ENCODE measurements at places on chromosomes 3 and 15. TPM values are rescaled to one million over a fixed set of nuclear protein-coding genes. Genes with fewer than 3 reads are reported as not detected.

GRCh38 chr15:26634319-26634718 lies 138.5 kb downstream of the GABRB3 start:
- H3K27me3 ChIP-seq = no peaks in the 10 kb centered on the region
- no peaks in the 10 kb centered on the region for H3K4me1 ChIP-seq
- H3K27ac ChIP-seq = no peak overlapping the region

The SLC2A2 gene
- polyA plus RNA-seq = not detected

DNA sequence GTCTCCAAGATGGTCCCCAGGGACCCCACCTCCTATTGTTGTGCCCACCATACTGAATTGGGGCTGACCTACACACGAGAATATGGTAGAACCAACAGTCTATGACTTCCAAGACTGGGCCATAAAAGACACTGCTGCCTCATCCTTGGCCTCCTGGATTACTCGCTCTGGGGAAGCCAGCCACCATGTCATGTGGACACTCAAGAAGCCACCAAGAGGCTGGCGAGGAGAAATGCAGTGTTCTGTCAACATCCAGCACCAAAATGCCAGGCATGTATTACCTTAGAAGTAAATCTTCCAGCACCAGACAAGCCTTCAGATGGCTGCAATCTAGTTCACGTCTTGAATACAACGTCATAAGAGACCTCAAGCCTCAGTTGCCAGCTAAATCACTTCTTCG lies 17.1 kb upstream of the TPM1 start:
- H3K36me3 ChIP-seq = no peaks in the 10 kb centered on the region
- H3K27ac ChIP-seq = no peak overlapping the region
- no peaks in the 10 kb centered on the region for H3K4me1 ChIP-seq
- DNase-seq = no peak
- no peak overlapping the region for H3K4me3 ChIP-seq

The CEMIP gene
- not detected for polyA plus RNA-seq

- H3K4me3 ChIP-seq = no peak overlapping the region
- H3K4me1 ChIP-seq = no peaks in the 10 kb centered on the region
- no peak for DNase-seq
Observed at GRCh38 chr3:170737498-170738162, 132.4 kb downstream of the RPL22L1 start.

DNA sequence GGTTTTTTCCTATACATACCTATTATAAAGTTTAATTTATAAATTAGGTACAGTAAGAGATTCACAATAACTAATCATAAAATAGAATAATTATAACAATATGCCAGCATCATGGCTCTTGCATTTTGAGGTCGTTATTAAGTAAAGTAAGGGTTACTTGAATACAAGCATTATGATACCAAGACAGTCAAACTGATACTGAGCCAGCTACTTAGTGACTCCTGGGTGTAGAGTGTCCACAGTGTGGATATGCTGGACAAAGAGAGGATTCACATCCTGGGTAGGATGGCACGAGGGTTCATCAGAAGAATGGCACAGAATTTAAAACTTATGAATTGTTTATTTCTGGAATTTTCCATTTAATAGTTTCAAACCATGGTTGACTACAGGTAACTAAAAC lies 157.2 kb upstream of the IL12A start:
- H3K4me1 ChIP-seq = no peaks in the 10 kb centered on the region
- H3K4me3 ChIP-seq = no peak overlapping the region
- peaks cover 10% of the 10 kb centered on the region for H3K27me3 ChIP-seq
- H3K27ac ChIP-seq = no peak overlapping the region

The REC114 gene
- polyA plus RNA-seq = not detected

GRCh38 chr3:152445212-152445611 lies 176.5 kb downstream of the MBNL1 start:
- peak overlapping the region; percentile 5 for H3K27ac ChIP-seq
- no peaks in the 10 kb centered on the region for H3K27me3 ChIP-seq
- H3K4me3 ChIP-seq = peak overlapping the region; percentile 11
- no peak for DNase-seq

DNA sequence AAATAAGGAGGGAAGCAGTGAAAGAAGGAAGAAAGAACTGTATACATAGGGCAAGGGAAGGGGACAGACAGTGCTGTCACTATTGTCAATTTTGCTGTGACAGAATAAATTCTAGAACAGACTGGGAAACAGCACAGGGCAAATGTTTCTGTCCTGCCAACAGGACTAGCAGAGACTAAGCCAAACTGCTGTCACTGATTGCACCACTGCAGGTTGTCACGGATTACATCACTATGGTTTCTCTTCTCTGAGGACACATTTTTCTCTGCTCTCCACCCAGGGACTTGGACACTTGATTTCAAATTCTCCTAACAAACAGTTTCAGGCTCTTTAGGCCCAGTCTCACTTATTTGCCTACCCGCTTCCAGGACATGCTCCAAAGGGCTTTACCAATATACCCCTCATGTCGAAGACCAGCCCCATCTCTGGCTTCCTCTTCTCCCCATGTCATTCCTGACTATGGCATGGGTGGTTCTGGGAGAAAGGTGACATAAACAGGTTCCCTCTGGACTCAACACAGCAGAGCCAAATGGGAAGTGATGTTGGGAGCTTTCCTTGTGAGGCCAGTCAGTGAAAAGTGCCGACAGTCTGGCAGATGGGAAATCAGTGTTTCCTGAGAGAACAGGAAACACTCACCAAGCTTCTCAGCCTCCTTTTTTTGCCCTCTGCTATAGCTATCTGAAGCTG lies 70.2 kb upstream of the ST3GAL6 start:
- H3K36me3 ChIP-seq = no peaks in the 10 kb centered on the region
- no peak overlapping the region for H3K4me3 ChIP-seq
- DNase-seq = no peak

DNA sequence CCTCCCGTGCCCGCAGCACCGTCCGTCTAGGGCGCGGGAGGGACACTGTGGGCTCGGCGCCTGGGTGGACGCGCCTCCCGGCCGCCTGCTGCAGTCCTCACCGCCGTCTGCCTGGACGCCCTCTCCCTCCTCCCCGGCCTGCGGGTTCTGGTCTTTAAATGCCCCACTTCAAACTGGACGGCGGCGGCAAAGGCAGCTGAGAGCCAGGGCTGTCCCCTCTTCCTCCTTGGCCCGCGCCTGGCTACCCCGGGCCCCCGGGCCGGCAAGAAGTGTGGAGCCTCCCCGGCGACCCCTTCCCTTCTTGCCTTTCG lies 426 bp downstream of the CBLB start:
- no peaks in the 10 kb centered on the region for H3K27me3 ChIP-seq

The SHF gene
- 1.7 TPM for polyA plus RNA-seq

GRCh38 chr3:73550032-73550431 lies 74.7 kb downstream of the PDZRN3 start:
- no peaks in the 10 kb centered on the region for H3K36me3 ChIP-seq
- H3K4me3 ChIP-seq = no peak overlapping the region
- H3K27ac ChIP-seq = no peak overlapping the region

The UNC13C gene
- not detected for polyA plus RNA-seq

DNA sequence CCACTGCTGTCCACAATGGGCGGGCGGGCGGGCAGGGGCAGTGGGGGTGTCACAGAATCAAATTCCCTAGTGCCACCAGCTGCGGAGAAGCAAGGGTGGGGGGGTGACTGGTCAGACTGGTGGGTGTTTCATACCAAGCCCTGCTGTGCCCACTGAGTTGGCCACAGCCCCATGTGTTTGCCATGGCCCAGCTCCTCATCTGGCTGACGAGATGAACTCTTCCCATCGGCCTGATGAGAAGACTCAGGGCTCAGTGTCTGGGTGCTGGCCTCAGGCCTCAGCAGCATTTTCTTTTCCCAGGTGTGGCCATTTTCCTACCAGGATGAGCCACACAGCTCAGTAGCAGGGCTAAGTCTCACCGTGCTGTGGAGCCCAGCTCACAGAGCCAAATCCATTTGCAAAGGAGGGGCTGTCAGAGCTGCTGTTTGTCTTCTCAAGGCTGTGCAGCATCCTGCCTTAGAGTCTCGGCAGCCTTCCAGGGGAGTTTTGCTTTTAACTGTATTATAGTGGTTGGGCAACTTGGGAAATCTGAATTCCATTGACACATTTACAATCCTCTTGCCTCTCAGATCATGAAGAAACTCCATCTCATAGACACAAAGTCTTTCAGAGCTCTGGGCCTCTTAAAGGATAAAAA lies 176.8 kb downstream of the ABHD5 start:
- no peaks in the 10 kb centered on the region for H3K27me3 ChIP-seq
- DNase-seq = no peak
- H3K36me3 ChIP-seq = no peaks in the 10 kb centered on the region
- H3K27ac ChIP-seq = no peak overlapping the region

The NAALADL2 gene
- polyA plus RNA-seq = not detected

GRCh38 chr3:183220828-183221227 lies 32.2 kb upstream of the B3GNT5 start:
- H3K27me3 ChIP-seq = no peaks in the 10 kb centered on the region
- no peaks in the 10 kb centered on the region for H3K36me3 ChIP-seq
- no peak for DNase-seq
- no peak overlapping the region for H3K27ac ChIP-seq

- H3K36me3 ChIP-seq = no peaks in the 10 kb centered on the region
- no peak overlapping the region for H3K27ac ChIP-seq
- H3K4me1 ChIP-seq = no peaks in the 10 kb centered on the region
- H3K4me3 ChIP-seq = no peak overlapping the region
- DNase-seq = no peak
- H3K27me3 ChIP-seq = no peaks in the 10 kb centered on the region
Observed at GRCh38 chr3:68699541-68699940, 232.8 kb downstream of the TAFA4 start.

The UBAP1L gene
- 0.42 TPM for polyA plus RNA-seq

DNA sequence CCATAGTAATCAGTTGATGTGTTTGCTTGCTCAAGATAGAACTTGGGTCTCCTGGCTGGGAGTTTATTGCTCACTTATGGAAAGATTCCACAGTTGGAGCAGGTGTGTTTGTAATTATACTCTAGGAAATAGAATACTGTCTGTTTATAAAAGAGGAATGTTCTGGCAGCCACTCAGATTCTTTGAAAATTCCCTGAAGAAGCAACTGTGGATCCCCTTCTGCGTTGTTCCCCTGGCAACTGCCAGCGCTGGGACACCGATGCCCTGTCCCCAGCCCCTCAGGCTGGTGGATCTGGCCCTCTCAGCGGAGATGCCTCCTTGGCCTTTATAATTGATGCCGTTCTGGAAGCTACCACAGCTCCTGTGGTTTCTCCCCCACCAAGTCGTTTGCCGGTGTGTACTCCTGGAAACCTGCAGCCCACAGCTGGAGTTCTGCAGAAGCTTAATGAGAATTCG lies 225.9 kb downstream of the ITPR1 start:
- H3K27ac ChIP-seq = no peak overlapping the region
- H3K4me3 ChIP-seq = no peak overlapping the region
- no peaks in the 10 kb centered on the region for H3K4me1 ChIP-seq
- no peaks in the 10 kb centered on the region for H3K27me3 ChIP-seq

The SMAD3 gene
- 14.7 TPM for polyA plus RNA-seq

- no peaks in the 10 kb centered on the region for H3K27me3 ChIP-seq
- DNase-seq = peak; percentile 34
- peaks cover 8% of the 10 kb centered on the region for H3K4me1 ChIP-seq
- H3K4me3 ChIP-seq = no peak overlapping the region
- peaks cover 12% of the 10 kb centered on the region for H3K36me3 ChIP-seq
- H3K27ac ChIP-seq = no peak overlapping the region
Observed at GRCh38 chr3:49476563-49476962, 6.5 kb downstream of the DAG1 start.

- no peak overlapping the region for H3K4me3 ChIP-seq
- H3K36me3 ChIP-seq = no peaks in the 10 kb centered on the region
- H3K27ac ChIP-seq = no peak overlapping the region
- H3K4me1 ChIP-seq = peaks cover 28% of the 10 kb centered on the region
- H3K27me3 ChIP-seq = no peaks in the 10 kb centered on the region
Observed at GRCh38 chr3:156820692-156821080, 5.5 kb upstream of the LEKR1 start.

DNA sequence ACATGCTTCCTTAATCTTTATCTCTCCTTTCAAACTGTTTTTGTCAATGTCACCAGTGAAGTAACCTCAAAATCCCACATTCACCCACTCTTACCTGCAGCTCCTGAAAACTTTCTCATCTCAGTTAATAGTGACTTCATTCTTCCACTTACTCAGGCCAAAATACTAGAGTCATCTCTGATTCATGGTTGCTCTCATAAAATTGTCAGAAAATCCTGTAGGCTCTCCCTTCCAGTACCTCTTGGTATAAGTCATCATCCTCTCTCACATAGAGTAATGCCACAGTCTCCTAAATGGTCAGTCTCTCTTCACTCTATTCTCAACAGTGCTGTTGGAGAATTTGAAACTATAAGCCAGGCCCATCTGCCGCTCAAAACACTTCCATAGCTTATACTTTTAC lies 34.9 kb upstream of the POU1F1 start:
- H3K4me3 ChIP-seq = no peak overlapping the region
- no peak for DNase-seq
- no peaks in the 10 kb centered on the region for H3K27me3 ChIP-seq
- no peaks in the 10 kb centered on the region for H3K4me1 ChIP-seq
- no peaks in the 10 kb centered on the region for H3K36me3 ChIP-seq

DNA sequence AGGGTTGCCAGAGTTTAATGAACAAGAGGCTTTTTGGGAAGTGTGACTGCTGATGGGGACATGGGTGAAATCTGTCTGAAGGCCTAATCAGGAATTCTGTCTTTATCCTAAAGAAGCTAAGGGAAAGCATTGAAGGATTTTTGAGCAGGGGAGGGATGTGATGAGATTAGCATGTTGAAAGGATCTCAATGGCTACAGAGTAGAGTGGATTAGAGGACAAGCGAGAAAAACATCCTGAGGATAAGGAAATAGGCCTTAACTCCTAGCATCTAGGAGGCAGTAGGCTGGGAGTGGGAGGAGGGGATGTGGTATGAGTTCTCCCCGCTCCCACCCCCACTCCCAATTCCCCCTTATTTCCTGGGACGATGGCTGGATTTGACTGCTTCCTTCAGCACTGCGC lies 35.1 kb upstream of the SNTN start:
- no peak for DNase-seq
- H3K27ac ChIP-seq = no peak overlapping the region
- H3K27me3 ChIP-seq = no peaks in the 10 kb centered on the region
- no peak overlapping the region for H3K4me3 ChIP-seq
- no peaks in the 10 kb centered on the region for H3K36me3 ChIP-seq

DNA sequence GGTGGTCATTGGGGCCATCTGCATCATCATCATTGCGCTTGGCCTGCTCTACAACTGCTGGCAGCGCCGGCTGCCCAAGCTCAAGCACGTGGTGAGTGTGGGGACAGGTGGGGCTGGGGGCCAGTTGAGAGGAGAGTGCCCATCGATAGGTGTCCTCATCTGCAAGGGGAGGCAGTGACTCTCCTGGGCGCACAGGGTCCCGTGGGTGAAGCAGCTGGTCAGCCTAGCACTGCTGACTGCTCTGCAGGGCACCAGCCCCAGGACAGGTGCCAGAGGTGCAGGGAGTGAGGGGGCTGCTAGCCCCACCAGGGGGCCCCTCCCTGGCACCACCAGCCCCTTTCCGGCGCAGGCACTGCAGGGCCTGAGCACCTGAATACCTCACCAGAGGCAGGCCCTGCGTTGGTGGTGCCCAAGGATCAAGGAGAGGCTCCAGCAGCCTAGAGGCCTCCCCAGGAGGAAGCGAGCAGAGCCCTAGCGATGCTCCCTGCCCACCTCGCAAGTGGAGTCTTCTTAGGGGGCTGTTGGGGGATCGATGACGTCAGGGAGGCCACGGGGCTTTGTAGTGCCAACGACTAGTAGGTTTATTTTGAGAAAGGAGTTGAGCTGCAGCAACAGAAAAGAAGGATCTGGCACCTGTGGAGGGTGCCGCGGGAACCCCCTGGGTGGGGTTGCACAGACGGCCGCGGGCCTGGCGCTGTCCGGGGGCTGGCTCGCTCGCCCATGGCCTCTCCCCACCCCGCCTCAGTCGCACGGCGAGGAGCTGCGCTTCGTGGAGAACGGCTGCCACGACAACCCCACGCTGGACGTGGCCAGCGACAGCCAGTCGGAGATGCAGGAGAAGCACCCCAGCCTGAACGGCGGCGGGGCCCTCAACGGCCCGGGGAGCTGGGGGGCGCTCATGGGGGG lies 976 bp upstream of the ABTB1 start:
- H3K27me3 ChIP-seq = no peaks in the 10 kb centered on the region
- peaks cover 6% of the 10 kb centered on the region for H3K36me3 ChIP-seq
- peaks cover 35% of the 10 kb centered on the region for H3K4me1 ChIP-seq
- H3K4me3 ChIP-seq = peak overlapping the region; percentile 53
- DNase-seq = peak; percentile 33
- peak overlapping the region; percentile 86 for H3K27ac ChIP-seq
